Activated CD4-positive, alpha-beta T cell treated with anti-CD3 and anti-CD28 coated beads, Interleukin-2, amount 50 U/mL, for 1 hour (primary cell): ENCODE measurements at places on chromosomes 1 and 21.

- no peak for DNase-seq
Observed at GRCh38 chr1:77279929-77280328, 1.9 kb upstream of the AK5 start.

DNA sequence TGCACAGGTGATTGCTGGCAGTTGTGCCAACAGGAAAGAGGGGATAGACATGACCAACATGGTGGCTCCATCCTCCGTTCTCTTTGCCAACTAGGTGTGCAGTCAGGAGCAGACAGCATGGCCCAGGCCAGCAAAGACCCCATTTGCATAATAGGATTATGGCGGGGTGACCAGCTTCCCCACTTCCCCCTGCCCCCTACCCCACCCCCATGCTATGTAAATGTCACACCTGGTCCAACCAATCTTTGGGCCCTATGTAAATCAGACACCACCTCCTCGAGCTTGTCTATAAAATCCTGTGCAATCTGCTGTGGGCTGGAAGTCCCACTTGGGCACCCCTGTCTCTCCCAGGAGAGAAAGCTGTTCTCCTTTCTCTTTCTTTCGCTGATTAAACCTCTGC, 146.0 kb downstream of the SLC30A10 start:
- no peak for DNase-seq

DNA sequence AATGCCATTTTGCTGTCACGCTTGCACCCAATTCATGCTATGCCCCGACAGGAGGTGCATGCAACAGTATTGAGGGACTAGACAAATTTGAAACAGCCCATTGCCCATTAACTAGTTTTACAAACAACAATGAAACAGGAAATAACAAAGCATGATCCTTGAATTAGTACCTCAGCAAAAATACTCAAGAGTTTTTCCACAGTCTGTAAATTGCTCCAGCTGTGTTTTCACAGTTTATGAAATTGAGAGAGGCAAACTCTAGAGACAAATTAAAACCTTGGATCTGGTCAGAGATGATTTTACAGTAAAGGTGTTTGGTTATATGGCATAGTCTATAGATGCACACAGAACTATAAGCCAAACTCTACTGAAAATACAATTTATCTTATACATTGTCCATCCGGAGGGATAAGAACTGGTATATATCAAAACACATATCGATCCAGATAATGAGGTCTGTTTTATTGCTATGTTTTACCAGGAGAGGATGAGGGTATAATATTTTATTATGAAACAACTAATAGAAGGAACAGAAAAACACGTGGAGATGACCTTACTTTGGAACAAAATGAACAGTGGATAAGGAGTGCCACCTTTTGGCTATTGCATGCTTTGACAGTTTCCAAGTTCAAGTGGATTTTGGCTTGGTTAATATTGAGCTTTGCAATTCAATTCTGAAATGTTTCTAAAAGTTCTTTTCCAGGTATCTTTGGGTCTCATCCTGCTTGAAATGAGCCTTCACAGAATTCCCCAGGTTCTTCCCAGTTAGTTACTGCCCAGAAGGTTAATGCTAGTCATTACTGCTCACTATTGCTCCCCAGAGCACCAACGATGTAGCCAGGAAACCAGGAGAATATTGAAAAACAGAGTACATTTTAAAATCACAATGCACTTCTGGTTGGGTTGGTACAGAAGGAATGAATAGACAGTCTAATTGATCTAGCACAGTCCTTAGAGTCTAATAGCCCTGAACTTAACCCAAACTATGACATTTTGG, 45.7 kb downstream of the ZC3H11B start:
- DNase-seq, result no peak

GRCh38 chr1:152228831-152229230, 4.8 kb upstream of the HRNR start:
- DNase-seq, result no peak

DNA sequence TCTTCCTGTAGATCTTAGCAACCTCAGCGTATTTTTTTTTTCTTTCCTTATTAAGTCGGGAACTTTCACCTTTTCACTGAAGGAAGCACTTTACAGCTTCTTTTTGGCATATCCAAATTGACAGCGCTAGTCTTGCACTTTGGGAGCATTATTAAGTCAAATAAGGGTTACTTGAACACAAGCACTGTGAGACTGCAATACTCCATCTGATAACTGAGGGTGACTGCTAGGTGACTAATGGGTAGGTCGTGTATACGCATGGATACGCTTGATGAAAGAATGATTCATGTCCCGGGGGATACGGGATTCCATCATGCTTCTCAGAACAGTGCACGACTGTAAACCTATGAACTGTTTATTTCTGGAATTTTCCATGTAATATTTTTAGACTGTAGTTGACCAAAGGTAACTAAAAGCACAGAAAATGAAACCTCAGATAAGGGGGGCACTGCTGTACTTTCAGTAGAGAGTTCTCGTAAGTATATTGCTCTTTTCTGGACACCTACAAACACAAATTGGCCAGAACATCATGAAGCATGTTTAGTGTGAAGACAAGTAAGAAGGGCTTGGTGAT, 364.7 kb downstream of the SMYD3 start:
- no peak for DNase-seq

DNA sequence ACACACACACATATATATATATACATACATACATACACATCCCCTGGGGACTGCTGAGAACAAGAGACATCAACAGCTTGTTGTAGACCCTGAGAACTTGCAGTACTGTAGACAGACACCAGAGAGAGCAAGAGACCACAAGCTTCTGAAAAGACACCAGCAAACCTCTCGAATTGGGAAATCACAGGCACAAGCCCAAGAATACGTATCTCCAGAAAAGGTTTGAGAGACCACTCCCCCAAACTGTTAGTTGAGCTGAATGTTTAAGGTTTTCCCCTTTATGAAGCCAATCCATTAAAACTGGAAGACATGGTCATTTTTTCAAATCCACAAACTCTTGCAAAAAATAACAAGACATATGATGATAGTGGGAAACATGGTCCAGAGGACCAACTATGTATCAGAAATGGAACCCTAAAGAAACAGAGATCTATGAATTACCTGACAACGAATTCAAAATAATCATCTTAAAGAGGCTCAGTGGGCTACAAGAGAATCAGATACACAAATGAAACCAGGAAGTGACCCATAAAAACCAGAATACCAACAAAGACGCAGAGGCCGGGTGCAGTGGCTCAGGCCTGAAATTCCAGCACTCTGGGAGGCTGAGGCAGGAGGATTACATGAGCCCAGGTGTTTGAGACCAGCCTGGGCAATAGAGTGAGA, 45.1 kb downstream of the SLC2A1 start:
- peak; percentile 47 for DNase-seq

DNA sequence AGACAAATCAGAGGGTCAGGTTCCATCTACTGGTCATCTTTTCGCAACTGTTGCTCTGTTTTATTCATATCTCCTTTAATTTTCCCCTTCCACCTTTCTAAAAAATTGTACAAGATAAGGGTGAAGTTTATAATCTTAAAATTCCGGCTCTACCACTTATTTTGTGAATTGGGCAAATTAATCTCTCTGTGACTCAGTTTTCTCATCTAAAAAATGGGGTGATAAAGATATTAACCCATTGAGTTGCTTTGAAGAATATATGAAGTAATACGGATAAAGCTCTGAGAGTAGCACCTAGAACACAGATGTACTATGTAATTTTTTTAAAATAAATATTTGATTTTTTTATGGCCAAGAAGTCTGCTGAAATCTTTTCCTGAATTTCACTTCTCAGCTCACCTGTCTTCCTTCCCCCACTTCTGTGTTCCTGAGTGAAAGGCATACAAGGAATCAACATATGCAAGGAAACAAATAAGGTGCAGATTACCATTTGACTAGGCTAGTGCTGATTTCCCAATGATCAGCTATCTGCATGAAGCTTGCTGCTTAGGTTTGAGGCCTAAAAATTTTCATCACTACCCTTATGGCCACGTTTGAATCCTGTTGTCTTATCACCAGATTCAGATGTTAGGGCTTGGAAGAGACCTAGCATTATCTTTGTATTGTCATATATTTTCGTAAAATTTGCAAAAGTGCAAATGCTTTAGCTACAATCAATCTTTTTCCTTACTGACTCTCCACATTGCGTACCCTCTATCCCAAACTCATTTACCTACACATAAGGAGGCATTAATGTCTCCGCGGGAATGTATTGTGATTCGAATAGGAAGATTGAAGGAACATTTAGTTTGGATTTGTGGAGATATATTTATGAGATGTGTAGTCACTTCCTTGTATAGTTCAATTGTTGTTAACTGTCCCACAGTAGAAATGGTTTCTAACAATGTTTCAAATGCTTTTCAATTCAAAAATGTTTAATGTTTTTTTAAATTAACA, 718.3 kb upstream of the PTBP2 start:
- no peak for DNase-seq

DNA sequence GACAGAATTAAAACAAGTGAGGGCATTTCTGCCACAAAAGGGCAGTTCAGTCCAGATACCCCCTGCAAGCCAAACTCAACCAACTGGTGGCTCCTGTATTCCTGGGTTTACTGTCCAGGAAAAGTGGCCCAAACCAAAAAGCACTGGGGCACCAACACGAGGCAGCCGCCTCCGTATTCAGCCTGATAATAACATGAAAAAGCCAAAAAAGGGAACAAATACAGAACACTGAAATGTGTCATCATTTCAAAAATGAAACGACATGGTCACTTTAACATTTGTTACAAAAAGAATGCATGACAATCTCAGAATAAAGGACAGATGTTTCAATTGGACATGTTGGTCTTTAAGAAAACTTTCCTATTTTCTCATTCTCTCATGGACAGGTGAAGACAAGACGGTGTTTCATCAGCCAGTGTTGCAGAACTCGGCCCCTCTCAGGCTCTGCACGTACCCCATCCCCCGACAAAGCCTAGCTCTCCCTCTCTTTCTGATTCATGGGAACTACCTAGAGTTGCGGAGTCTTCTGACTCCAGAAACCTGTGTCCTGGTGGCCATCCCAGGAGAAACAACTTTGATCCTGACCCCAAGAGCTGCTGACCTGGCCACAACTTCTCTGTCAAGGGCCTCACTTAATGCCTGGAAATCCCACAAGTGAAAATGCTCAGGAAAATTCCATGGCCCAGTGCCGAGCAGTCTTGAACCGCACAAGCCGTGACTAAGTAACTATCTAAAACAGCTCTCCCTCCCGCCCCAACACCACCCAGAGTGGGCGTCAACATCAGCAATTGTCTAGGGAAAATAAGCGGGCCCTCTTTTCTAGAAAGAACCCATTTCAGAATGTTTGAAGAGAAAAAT, 27.1 kb downstream of the ZBTB17 start:
- no peak for DNase-seq

- no peak for DNase-seq
Observed at GRCh38 chr1:179082999-179083335, 1.1 kb downstream of the TOR3A start.

GRCh38 chr1:80607064-80607463, 1193.7 kb upstream of the ADGRL2 start:
- DNase-seq, result no peak

- peak; percentile 32 for DNase-seq
Observed at GRCh38 chr1:9413071-9413876, 120.6 kb downstream of the SPSB1 start.

GRCh38 chr1:207944571-207944970, 33.6 kb upstream of the CD34 start:
- no peak for DNase-seq

DNA sequence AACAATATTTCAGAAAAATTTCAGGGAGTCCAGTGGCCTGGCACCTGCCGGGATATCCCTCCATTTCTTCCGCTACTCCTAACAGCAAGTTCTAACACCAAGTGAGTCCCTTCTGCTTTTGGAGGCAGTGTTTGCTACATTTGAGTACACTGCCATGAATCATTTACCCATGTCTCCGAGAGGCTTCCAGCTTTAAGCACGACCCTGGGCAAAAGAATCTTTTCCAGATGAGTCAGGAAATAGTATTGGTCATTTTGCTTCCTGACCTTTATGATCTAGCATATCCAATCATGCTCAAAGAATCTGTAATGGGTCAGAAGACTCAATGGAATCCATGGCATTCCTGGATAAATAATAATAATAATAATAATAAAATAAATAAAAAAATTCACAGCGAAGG, 60.7 kb upstream of the FMN2 start:
- no peak for DNase-seq

GRCh38 chr21:41439248-41439647, 13.2 kb downstream of the MX1 start:
- no peak for DNase-seq

- no peak for DNase-seq
Observed at GRCh38 chr1:26114165-26114927, 2.7 kb downstream of the PDIK1L start.

DNA sequence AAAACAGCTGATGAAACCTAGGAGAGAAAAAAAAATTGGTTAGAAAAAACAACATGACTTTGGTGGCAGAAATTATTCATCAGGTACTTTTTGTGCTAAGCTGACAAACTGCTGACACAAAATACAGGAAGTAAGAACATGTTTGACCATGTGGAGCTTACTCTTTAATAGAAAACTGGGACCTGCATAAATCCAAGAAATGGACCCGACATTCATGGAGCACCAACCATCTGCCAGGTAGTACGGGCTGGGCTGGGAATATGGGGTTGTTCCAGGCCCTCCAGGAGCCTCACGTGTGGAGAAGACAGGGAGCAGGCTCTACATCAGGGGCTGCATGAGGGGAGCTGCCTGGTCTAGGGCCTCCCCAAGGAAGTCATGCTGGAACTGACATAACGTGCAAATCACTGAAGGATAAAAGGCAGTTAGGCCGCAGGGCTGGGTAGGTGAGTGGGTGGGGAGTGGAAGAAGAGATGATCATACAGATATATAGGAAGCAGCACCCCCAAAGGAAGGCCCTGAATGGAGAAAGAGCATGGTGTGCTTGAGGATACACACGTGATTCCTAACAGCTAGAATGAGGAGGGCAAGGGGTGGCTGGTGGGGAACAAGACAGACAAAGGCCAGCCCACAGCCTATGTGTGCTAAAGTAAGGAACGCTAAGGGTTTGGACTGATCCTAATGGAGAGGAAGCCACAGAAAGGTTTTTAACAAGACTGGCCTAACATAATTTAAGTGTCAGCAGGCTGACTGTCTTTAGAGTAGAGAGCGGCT, 26.1 kb downstream of the CD58 start:
- DNase-seq, result no peak

- DNase-seq, result peak; percentile 93
Observed at GRCh38 chr1:110338886-110339406, at the start of gene RBM15. Gene RBM15, plus strand, starts transcription at chr1:110339377. Its CDS starts 29 bp downstream, at chr1:110339406.

DNA sequence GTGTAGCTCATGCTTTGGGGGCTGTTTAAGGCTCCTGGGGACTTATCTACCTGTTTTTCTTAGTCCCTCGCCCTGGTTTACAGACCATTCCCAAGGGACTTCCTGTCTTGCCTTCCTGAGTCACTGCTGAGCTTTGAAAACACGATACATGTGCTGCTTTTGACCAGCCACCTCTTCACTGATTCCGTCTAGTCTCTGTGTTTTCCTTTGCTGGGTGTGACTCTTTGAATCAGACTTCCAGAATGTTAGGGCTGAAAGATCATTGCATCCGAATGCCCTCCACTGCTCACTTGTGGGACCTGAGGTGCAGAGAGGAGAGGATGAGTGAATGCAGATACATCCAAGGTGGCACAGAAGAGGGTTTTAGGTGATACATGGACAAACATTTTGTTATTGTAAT, 35.4 kb upstream of the CITED4 start:
- no peak for DNase-seq

GRCh38 chr1:10217748-10218441, 7.5 kb downstream of the KIF1B start:
- DNase-seq, result no peak
